Lung (tissue), 17 donors: ENCODE measurements at places on chromosomes 7 and 10. TPM values are rescaled to one million over a fixed set of nuclear protein-coding genes. Genes with fewer than 3 reads are reported as not detected.
A peak's percentile ranks its signal among the peaks of the same experiment; 100 is the strongest.

DNA sequence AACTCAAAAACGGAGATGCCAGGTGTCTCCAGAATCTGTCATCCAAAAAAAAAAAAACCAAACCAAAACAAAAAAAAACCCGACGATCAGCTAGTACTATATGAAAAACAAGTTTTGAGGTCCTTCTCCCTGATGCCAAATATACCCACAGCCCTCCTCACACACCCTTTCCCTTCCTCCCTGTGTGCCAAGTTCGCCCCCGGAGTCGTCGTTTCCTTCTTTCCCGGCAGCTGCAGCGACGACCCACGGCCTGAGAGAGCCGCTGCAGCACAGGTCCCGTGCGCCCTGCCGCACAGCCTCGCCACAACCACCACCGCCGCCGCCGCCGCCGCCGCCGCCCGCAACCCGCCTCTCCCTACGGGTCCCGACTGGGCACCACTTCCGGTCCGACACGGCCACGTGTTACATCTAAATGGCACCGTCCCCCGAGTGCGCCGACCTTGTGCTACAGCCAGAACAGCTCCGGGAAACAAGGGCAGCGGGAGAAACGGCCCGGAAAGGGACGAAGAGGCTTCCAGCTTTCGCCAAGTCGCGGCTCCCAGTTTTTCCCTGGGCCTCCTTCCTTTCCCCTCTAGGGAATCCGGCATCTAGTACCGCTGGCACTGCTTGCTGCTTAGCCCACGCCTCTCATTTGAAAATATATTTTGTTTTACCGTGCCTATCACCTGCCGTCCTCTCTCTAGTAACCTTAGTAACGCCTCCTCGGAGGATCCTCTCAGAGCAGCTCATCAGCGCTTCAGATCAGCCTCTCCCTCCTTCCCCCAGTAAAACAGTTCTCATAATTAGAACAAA, at the start of gene FRA10AC1:
FRA10AC1 (minus strand) TSS at position 383 of the 792 bp plus-strand sequence. CDS start 2,486 bp downstream, outside the sequence.
- H3K4me3 ChIP-seq = peak within 1 kb of the TSS; percentile 82
- H3K27ac ChIP-seq = peak within 1 kb of the TSS; percentile 92
- peaks cover 8% of the 10 kb centered on the region for H3K36me3 ChIP-seq
- DNase-seq = peak; percentile 97
- H3K27me3 ChIP-seq = no peaks in the 10 kb centered on the region
- H3K4me1 ChIP-seq = no peaks in the 10 kb centered on the region

DNA sequence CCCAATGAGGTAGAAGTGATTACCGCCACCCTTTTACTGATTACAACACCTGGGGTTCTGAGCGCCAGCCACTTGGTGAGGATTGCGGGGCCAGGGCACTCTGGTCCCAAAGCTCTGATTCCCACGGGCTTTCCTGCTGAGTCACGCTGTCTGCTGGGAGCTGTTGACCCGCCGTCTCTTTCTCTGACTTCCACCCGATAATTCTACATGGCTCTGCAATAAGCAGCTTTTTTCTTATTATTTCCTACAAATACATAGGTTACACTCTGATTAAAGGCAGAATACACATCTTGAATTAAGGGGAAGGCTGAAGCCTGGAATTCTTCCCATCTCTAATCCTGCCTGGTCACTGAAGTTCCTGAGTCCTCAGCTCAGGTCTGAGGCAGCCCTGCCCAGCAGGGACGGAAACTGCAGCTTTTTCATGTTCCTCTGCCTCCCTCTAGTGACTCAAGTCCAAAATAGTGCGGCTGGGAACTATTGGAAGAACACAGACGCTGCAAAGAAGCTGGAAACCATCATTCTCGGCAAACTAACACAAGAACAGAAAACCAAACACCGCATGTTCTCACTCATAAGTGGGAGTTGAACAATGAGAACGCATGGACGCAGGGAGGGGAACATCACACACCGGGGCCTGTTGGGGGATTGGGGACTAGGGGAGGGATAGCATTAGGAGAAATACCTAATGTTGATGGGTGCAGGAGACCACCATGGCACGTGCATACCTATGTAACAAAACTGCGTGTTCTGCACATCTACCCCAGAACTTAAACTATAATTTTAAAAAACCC, 178.3 kb downstream of the PRKCQ start:
- H3K4me1 ChIP-seq = peaks cover 5% of the 10 kb centered on the region
- H3K4me3 ChIP-seq = no peak overlapping the region
- no peaks in the 10 kb centered on the region for H3K27me3 ChIP-seq
- H3K27ac ChIP-seq = no peak overlapping the region

The FAM24B gene
- total RNA-seq = 3.0 TPM

The GCK gene
- 1.1 TPM for total RNA-seq

The MKX gene
- 3.5 TPM for total RNA-seq
